ENCODE measurements at places on chromosomes 12 and 14. TPM values are rescaled to one million over a fixed set of nuclear protein-coding genes. Genes with fewer than 3 reads are reported as not detected.

The INSM2 gene
- not detected for total RNA-seq

DNA sequence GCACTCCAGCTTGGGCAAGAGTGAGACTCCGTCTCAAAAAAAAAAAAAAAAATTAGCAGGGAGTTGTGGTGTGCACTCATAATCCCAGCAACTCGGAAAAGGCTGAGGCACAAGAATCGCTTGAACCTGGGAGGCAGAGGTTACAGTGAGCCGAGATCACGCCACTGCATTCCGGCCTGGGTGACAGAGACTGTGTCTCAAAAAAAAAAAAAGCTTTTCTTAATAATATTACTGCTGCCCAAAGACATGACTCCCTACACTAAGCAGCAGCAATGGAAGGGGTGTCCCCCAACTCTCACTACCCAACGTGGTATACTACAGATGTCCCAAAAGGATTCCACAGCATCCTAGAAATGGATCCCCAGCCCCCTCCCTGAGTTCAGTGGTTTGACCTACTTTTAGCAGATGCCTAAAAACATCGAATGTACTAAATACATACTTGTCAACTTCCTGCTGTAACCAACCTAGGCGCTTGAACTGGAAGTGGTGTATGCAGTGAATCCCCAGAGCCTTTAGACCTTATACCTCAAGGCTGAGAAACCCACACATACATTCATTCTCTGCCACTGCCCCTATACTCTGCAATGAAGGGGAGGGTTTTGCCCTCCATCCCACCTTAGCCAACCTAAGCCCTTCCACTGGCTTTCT is 8.5 kb upstream of the FKBP11 start:
- DNase-seq: no peak

- DNase-seq: no peak
Observed at GRCh38 chr12:81354327-81354932, 276.6 kb downstream of the ACSS3 start.

DNA sequence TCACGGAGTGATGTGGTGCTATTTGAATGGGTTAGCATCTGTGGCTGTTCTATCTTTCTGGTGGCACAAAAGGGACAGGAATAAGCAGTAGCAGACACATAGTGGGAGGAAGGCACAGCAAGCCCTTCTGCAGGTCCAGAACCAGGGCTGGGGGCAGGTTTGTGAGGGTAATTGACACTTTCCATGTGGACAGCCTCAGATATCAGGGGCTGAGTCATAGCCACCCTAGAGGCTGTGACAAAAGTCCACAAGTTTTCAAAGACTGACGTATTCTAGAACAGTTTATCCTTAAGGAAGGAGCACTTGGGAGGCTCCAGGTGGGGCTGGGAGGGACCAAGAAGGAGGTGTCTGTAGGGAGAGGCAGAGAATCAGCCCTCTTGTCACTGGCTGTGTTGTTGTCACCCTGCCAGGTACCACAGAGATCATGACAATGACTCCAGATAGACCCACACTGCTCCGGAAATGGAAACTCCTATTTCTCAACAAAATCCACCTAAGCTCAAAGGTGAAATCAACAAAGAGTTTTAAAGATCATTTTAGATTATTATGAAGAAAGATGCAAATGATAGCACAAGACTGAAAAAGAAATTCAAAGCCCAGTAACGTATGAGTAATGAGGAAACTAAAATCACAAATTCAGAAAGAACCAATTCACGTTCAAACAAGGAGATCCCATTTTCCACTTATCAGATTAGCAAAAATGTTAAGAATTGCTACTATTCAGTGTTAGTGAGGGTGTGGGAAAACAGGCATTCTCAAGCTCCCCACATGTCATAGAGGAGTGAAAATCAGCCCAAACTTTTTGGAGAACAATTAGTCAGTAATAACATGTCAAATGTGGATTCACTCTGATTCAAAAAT is 48.3 kb downstream of the NFKBIA start:
- DNase-seq: no peak
